AG04450 (cell line): ENCODE measurements at places on chromosomes 3 and 15. TPM values are rescaled to one million over a fixed set of nuclear protein-coding genes. Genes with fewer than 3 reads are reported as not detected.

The CCR1 gene
- 0.02 TPM in 1 of 2 replicates, not detected in the other for polyA plus RNA-seq

The STXBP5L gene
- not detected in 2 replicates for polyA plus RNA-seq

DNA sequence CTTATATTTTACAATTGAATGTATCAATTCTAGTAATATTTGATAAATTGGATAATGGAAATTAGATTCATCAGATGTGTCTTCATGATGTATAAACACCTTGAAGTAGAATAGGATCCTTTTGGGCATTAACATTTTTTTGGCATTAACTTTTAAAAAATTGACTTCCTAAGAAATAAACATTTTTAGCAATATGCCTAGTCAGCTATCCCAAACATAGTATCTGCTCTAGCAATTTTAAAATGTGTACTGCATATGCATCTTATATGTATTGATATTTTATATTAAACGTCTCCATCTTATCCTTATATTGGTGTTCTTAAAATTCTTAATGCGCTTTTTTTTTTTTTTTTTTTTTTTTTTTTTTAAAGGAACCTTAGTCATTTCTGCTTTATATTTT, 8.5 kb downstream of the CCNDBP1 start:
- no peak for DNase-seq

GRCh38 chr15:62469874-62470688, 305.0 kb upstream of the C2CD4B start:
- DNase-seq = peak; percentile 54

GRCh38 chr3:117454254-117454653, 744.7 kb downstream of the TUSC7 start:
- DNase-seq = no peak

DNA sequence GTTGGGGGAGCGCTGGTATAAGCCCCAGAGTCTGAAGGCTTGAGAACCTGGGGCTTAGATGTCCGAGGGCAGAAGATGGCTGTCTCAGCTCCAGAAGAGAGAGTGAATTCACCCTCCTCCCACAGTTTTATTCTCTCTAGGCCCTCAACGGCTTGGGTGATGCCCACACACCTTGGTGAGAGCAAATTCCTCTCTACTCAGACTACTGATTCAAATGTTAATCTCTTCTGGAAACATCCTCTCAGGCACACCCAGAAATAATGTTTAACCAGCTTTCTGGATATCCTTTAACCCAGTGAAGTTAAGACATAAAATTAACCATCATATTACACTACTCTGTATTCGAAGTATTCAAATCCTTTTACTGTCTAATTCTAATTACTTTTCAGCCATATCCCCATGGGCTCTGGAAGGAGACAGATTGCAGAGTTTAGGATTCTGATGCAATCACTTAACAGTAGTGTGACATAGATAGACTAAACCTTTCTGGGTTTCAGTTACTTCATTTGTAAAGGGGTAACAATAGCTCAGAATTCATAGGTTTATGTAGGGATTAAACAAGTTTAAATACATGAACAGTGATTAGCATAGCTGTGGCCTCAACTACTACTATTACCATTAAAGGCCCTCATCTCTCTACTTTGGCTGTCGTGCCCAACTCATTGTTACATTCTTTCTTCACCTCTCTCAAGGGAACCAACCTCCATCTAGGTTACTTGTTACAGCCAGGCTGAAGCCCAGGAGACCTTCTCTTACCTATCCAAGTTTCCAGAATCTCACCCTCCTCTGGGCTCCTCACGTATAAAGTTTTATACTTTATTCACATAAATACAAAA, 25.7 kb upstream of the ANO10 start:
- DNase-seq = no peak

DNA sequence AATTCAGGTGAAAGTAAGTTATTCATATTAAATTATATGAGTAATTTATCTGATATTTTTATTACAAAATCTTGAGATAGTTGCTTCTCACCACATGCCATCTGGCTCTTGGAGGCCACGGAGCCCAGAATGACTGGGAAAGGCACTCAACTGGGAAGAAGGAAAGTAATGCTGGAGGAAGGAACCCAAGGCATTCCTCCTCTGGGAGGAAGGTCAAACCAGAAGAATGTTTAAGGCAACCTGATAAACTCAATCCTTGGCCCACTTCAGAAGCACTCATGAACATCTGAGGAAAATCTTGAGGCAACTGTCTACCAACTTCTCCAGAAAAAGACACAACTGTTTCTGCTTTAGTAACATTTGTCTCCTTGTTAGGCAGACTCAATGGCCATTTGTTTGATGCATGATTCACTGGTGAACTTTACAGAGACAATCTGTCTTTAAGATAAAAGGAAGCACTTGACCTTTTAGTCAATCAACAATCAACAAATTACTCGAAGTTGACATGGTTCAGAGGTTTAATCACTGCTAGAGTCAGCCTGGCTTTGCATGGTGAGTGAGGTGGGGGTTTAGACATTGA, 261.4 kb upstream of the MME start:
- DNase-seq = no peak
